ENCODE measurements at places on chromosomes 4 and X. TPM values are rescaled to one million over a fixed set of nuclear protein-coding genes. Genes with fewer than 3 reads are reported as not detected.

The PDGFC gene
- total RNA-seq, result 18.6 TPM

DNA sequence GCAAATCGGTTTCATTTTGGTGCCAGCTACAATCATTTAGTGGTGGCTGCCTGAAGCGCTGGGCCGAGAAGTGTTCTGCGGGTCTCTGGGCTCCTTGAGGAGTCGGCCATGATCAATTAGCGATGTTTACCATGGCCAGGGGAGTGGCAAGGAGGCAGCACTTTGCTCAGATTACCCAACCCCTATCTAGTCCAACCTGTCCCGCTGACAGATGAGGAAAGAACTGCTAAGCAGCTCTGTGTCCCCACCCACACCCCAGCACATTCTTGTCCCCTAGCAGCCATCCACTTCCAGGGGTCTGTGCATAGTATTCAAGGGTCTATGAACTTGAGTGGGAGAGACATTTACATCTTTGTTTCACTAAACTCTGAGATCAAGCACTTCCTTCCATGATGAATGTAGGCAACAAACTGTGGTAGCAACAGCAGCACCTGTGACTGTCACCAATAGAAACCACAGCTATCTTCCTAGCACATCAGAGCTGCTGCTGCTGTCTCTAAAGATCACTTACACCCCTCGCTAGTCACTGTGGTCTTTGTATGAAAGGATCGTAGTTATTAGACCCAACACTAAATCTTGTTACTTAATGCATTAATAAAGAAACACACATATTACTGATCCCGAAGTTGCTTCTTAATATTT, 331.6 kb downstream of the BCOR start:
- DNase-seq, result no peak

GRCh38 chr4:81905971-81906370, 434.3 kb upstream of the RASGEF1B start:
- DNase-seq, result no peak

The NDNF gene
- total RNA-seq, result 5.7 TPM

DNA sequence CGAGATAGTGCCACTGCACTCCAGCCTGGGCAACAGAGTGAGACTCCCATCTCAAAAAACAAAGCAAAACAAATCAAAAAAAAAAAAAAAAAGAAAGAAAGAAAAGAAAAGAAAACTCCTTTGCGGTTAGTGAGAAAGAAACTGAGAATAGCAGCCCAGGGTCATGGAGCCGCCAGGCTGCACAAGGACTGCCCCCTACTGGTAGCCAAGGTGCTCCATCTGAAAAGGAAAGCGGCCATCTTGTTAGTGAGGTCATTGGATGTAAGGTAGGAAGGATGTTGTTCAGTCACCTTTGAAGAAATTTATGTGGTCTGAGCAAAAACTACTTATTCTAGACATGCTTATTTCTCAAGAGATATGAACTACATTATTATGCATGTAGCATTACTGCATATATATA, 660.6 kb upstream of the TENM3 start:
- no peak for DNase-seq

The F8A2 gene
- total RNA-seq, result 16.4 TPM

The PSAPL1 gene
- 0.05 TPM for total RNA-seq

DNA sequence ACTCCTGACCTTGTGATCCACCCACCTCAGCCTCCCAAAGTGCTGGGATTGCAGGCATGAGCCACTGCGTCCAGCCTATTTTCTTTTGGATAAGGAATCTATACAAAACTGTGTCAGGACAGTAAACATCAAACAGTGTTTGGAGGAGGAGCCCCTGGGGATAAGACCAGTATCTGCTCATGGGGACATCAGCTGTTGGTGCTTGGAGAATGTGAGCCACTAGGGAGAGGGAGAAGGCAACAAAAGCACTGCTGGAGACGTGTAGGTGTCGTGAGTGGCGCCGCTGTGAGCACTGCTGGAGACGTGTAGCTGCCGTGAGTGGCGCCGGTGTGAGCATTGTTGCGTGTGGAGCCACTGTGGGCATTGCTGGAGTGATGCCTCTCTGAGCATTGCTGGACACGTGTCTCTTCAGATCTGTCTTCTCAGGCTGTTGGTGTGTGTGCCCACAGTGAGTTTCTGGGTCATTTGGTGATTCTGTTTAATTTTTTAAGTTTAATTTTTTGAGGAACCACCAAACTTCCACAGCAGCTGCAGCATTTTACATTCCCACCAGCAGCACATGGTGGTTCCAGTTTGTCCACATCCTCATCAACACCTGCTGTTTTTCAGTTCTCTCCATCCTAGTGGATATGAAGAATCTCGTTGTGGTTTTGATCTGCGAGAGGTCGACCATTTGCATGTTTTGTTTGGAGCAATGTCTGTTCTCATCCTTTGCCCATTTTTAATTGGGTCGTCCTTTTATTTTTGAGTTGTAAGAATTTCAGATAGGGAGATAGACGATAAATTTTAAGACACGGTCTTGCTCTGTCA, 19.0 kb downstream of the DGKQ start:
- no peak for DNase-seq

- no peak for DNase-seq
Observed at GRCh38 chr4:5526080-5526846, 182.1 kb downstream of the EVC2 start.

DNA sequence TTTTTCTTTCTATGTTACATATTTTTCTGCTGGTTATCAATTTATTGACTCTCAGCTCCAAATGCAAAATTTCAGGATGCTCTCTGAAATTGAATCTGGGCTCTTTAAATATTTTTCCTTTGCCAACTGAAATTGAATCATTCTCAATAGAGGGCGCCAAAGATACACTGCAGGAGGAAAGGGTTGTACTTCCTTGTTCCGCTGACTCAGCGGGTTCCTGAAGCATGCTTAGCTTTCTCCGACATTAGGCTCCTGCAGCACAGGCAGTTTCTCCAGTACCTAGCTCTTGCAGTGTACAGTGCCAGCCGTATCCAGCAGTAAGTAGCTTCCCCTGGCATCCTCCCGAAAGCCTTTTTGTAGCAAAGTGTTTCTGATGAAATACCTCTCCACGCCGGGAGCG, 28.8 kb upstream of the CFAP47 start:
- peak; percentile 4 for DNase-seq

DNA sequence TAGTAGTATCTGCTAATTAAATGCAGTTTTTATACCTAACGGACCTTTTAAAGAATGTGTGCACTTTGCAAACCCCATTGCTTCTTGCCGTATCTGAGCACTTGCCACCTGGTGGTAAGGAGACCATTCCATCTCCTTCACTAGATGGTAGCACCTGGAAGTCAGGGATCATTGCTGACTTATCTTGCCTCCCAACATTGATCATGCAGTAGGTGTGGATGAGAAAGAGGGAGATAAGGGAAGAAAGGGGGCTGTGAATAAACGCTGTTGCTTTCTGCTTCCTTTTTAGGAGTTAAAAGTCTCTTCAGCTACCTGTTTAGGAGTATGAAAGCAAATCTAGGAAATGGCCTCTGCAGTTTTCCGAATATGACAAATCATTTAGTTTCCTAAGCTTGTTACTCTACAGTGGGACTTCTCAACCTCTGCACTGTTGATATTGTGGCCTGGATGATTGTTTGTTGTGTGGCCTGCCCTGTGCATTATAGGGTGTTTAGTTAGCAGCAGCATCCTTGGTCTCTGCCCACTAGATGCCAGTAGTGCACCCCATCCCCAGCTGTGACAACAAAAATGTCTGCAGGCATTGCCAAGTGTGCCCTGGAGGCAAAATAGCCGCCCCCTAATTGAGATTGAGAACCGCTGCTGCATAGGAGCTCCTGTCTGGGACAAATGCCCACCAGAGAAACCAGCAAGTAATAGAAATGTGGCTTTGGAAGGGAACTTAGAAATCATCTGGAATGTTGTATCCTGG, 38.8 kb downstream of the GAB1 start:
- no peak for DNase-seq

DNA sequence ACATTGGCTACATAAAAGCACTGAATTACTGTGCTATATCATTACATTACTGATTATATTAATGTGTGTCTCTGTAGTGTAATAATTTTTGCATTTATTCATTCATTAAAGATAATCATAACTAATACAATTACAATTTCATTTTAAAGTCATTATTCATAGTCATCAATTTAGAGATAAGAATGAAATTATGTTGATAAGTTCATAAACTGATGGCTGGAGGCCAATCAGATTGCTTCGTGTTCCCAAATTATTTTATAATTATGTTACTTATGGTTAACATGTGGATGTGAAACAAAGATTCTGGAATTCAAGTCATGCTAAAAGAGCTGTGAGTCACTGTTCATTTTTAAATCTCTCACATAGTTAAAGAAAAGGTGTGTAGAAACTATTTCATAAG, 223.4 kb upstream of the HAND2 start:
- DNase-seq, result no peak

GRCh38 chrX:46850771-46851170, 13.9 kb downstream of the RP2 start:
- DNase-seq, result no peak

GRCh38 chr4:515251-515650, 16.2 kb downstream of the PIGG start:
- no peak for DNase-seq

Measured in prostate gland (tissue), 2 donors.